Dermis blood vessel endothelial cell (primary cell): ENCODE measurements at places on chromosomes 2 and 18.

DNA sequence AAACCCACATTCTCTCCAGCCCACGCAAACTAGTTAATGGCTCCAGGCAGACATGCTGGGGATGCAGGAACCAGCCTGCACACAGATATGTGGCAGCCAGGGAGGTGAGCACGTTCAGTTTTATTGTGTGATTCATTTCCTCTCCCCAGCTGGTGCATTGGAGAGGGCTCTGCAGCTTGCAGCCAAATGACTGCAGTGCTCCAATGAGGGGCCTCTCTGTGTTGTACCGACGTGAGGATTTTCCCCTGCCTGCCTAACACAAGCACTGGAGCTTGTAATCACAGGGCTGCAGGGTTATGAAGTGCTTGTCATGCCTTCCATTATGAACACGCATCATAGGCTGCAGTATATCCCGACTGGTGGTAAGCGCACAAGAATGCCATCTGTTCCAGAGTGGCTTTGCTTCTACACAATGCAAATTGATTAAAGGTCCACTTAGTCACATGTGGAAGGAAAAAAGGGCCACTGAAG, 92.3 kb upstream of the THUMPD2 start:
- DNase-seq, result peak; percentile 53

GRCh38 chr2:36357847-36358659, 2.5 kb downstream of the CRIM1 start:
- DNase-seq, result peak; percentile 82

GRCh38 chr2:64751286-64752260, 97.9 kb upstream of the SERTAD2 start:
- peak; percentile 99 for DNase-seq

DNA sequence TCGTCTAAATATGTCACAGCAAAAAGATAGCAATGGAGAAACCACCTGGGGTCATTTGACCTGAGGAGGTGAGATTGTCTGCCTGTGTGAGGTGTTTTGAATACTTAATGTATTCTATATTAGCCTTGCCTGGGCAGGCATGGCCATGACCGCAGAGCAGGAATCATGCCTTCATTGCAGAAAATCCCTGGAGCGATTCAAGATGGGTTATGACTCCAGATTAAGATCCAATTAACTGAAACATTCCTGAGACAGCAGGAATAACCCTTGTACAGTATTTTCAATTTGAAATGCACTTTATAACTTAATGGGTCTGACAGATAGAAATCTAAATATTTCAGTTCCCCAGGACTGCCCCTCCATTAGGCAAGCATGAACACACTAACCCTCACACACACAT, 227.3 kb upstream of the RAB6C start:
- no peak for DNase-seq

DNA sequence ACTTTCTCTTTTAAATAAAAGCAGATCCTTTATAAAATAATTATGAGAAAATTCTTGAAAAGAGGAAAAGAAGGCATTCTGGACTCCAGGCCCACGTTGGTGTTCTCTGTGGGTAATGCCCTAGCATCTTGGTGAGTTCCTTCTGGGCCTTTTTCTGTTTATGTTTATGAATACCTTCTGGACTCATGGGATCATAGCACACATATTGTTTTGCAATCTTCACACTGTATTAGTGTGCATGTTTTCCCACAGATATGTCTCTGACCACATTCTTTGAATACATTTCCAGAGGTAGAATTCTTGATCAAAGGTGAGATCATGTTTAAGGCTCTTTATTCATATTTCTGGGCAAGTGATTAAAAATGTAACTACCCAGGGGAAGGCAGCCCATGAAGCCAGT, 15.9 kb downstream of the GLI2 start:
- no peak for DNase-seq

DNA sequence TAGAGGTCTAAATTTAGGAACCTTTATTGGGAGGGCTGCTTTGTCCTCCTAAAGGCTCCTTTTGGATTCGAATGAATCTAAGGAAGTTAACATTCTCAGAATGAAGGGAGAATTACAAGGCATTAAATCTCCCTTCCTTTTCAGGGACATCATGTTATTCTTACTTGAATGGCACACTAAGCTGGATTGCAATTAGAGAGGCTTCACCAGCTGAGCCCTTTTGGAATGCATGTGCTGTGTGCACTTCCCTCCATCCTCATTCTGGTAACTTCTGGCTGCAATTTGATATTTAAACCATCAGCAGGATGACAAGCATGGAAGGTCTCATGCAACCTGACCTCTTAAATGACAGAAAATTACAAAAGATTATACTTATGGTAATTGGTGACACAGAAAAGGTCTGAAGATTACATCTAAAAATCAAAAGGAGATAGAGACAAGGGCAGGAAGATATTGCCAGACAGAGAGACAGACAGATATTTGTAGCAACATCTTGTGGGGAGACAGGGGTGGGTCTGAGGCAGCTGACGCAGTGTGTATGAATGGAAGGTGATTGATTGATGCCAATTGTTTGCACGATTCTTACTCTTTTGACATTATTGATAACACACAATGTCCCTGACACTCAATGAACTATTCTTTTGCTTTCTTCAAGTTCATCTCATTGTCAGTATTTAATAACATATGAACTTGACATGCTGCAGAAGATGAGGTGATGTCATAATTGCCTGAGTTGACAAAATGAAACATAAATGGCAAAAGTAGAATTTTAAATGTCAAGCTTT, 570.8 kb upstream of the GYPC start:
- DNase-seq, result no peak

- no peak for DNase-seq
Observed at GRCh38 chr2:120511536-120511935, 165.6 kb downstream of the INHBB start.

DNA sequence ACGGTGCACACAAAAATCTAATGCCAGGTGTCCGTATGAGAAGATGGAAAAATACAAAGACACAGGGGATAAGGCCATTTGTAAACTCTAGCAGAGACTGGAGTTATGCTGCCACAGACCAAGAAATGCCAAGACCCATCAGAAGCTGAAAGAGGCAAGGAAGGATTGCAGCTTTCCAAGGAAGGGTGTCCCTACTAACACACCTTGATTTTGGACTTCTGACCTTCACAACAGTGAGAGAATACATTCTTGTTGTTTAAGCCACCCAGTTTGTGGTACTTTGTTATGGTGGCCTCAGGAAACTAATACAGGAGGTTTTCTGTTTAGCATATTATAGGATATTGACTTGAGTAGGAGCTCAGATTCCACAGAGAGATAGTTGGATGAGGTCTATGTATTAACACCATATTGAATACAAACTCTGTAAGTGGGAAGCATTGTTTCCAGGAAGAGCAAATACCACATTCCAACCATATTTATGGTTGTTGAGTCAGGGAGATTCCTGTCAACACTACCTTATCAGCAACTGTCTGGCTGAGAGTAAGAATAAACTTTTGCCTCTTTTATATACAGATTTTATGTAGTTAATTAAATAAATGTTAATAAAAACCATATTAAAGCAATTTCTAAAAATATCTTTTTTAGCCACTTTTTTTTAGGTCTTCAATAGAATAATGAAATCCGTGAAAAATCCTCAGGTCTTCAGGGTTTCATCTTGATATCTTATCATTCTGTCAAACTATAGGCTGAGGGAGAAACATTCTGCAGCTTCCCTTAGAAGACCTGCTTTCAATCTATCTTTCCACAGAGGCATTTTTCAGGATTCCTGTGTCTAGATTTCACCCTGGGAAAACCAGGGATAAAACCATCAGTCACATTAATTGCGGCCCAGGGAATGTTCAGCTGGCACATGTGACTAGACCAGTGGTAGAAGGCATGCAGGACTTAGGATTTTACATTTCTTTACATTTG, 35.4 kb upstream of the HNMT start:
- no peak for DNase-seq

GRCh38 chr18:8329186-8329771, 280.0 kb upstream of the RAB12 start:
- DNase-seq, result peak; percentile 39

DNA sequence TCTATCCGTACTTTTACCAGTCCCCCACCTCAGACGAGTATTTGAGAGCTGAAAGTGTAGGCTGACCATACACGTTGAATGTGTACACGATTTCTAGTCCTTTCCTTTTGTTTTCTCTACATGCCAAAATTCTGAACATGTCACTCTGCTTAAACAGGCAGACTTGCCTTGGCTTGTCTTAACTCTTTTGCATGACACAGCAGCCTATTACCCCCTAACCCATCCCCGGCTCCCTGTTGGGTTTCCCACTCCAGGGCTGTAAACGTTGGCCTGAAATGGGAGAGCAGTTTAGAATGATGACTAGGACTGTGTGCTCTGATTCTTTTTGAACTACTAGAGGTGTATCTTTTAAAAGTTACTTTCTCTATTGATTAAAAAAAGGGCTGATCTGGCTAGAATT, 19.1 kb downstream of the MTCL1 start:
- no peak for DNase-seq

GRCh38 chr18:67302043-67302442, 214.5 kb downstream of the DSEL start:
- DNase-seq, result peak; percentile 17

DNA sequence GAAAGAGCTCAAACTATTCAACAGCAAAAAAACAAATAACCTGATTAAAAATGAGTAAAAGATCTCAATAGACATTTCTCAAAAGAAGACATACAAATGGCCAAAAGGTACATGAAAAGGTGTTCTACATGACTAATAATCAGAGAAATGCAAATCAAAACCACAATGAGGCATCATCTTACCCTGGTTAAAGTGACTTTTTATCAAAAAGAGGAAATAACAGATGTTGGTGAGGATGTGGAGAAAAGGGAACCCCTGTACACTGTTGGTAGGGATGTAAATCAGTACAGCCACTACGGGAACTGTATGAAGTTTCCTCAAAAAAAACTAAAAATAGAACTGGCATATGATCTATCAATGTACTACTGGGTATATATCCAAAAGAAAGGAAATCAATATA, 39.8 kb upstream of the TMEM163 start:
- no peak for DNase-seq

DNA sequence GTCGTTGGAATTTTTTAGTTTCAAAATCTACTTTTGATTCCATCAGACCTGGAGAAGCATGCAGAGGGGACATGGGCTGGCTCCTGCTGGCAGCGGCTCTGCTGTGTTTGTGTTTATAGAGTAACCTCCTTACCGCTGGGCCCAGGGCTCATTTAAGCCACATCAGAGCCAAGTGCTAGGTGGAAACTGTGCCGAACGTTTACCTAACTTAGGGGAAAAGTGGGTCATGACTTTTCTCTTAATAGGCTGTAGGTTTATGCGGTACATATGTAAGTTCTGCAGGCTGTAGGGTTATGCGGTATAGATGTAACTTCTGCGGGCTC, 17.7 kb downstream of the CNDP2 start:
- no peak for DNase-seq

DNA sequence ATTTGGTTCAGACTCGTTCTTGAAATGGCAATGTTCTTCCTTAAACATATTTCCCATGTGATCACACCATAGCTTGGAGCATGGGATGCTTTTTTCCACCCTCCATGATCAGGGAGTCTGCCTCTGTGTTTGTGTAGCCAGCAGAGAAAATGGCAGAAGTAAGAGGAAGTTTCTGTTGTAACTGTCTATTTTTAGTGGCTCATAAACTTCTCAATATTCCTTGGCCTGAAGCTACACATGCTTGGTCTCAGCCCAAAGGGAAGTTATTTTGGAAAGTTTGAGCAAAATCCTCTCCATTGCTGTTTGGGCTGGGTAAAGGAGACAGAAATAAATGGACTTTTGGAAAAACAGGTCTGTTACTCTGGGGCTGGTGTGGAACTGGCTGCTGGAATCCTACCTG, 33.4 kb upstream of the ITGA6 start:
- DNase-seq, result no peak

DNA sequence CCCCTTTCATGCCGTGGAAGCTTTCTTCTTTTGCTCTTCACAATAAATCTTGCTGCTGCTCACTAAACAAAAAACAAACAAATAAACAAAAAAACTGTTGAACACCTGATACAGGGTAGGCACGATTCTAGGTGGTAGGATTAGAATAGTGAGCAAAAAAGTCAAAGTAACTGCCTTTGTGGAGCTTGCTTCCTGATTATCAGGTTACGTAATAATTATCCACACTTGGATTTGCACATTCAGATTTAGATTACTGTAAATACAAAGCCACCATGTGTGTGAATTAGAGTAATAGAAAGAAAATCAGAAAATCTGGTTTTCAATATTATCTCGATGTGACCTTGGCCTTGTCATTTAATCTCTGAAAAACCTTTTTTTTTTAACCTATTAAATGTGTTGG, 307.1 kb downstream of the NRXN1 start:
- no peak for DNase-seq

- no peak for DNase-seq
Observed at GRCh38 chr2:218221000-218221399, 4.0 kb downstream of the ARPC2 start.

GRCh38 chr2:65098741-65099140, 31.2 kb downstream of the RAB1A start:
- DNase-seq, result no peak
